Activated CD4-positive, CD25-positive, alpha-beta regulatory T cell (primary cell): ENCODE measurements at places on chromosomes 13 and 19.
A peak's percentile ranks its signal among the peaks of the same experiment; 100 is the strongest.

GRCh38 chr13:75416327-75417011, 65.5 kb downstream of the TBC1D4 start:
- no peak for DNase-seq

DNA sequence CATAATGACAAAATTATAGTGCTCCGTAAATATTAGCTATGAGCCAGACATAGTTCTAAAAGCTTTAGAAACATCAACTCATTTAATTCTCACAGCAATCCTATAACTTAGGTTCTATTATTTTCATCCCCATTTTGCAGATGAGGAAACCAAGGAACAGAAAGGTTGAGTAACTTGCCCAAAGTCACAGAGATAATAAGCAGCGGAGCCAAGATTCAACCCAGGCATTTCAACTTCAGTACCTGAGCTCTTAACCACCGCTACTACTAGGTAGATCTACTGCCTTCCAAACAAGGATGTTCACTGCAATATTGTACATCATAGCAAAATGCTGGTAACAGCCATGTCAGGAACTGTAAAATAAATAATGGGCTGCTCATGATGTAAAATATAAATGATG, 39.9 kb downstream of the ELF1 start:
- DNase-seq = no peak

DNA sequence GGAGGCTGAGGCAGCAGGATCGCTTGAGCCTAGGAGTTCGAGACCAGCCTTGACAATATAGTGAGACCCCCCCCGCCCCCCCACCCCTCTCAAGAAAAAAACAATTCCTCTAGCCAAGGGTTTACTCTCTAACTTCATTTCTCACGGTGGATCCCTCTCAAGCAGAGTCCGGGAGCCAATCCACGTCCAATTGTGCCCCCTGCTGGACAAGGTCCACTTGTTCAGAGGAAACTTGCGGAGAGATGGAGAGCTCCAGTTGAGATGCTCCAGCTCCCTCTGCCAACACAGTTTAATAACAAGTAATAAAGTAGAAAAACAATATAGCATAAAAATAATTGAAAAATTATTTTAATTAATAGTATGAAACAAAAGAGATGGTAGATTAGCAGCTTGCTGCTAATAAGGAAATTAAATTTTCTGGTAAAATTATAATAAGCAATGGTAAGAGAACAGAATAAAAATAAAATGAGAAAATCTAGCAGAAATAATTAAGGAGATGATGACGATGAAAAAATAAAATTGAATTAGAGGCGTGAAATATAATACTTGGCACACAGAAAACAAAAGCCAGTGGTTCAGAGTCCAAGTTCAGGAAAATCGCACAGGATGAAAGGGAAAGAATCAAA, 14.5 kb upstream of the SIGLEC14 start:
- no peak for DNase-seq

GRCh38 chr19:21022996-21023395, 2.5 kb downstream of the ZNF430 start:
- no peak for DNase-seq

DNA sequence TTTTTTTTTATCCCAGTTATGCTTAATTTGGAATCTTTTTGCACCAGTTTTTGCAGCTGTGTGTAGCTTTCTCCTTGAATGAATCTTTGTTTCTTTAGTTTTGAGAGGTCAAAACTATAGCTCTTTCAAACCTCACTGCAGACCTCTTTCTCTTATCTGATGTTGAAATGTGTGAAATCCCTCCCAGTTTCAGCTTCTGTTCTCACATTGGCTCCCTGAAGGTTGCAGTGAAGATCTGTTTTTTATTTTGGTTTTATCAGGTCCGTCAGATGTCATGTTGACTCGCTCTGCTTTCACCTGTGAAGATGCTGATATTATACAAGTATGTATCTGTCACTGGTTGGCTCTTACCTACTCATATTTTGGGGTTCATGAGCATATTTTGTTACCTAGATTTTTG, 372.0 kb downstream of the RFC3 start:
- no peak for DNase-seq

GRCh38 chr19:8585894-8586750, 8.9 kb upstream of the MYO1F start:
- DNase-seq = peak; percentile 36

DNA sequence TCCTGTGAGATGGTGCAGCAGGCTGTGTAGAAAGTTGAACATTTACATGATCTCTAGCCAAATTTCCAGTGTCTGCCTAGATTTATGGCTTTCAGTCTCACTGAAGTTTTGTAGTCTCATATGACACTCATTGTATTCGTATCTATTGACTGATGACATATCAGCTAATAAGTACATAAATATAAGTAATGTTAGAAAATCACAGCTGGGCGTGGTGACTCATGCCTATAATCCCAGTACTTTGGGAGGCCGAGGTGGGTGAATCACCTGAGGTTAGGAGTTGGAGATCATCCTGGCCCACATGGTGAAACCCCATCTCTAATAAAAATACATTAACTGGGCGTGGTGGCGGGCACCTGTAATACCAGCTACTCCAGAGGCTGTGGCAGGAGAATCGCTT, 54.7 kb upstream of the HTR2A start:
- no peak for DNase-seq

GRCh38 chr13:97258801-97259200, 36.7 kb downstream of the MBNL2 start:
- DNase-seq = no peak

- no peak for DNase-seq
Measured at GRCh38 chr13:110242615-110243014, 64.3 kb downstream of the COL4A1 start.

GRCh38 chr19:35905178-35905727, 2.8 kb downstream of the TYROBP start:
- DNase-seq = no peak
